ENCODE measurements at places on chromosomes 2 and 18. TPM values are rescaled to one million over a fixed set of nuclear protein-coding genes. Genes with fewer than 3 reads are reported as not detected.

Gene WDSUB1
- 4.4 TPM for total RNA-seq

GRCh38 chr2:151289972-151290866 is 751 bp upstream of the NMI start:
- DNase-seq: no peak
- no peaks in the 10 kb centered on the region for H3K27me3 ChIP-seq

GRCh38 chr2:55054106-55054875 is 4.0 kb upstream of the RTN4 start:
- no peaks in the 10 kb centered on the region for H3K27me3 ChIP-seq
- no peaks in the 10 kb centered on the region for H3K36me3 ChIP-seq
- no peak for DNase-seq
- H3K27ac ChIP-seq: no peak overlapping the region
- peaks cover 39% of the 10 kb centered on the region for H3K4me1 ChIP-seq
- H3K4me3 ChIP-seq: no peak overlapping the region

Gene EVA1A
- total RNA-seq: not detected

DNA sequence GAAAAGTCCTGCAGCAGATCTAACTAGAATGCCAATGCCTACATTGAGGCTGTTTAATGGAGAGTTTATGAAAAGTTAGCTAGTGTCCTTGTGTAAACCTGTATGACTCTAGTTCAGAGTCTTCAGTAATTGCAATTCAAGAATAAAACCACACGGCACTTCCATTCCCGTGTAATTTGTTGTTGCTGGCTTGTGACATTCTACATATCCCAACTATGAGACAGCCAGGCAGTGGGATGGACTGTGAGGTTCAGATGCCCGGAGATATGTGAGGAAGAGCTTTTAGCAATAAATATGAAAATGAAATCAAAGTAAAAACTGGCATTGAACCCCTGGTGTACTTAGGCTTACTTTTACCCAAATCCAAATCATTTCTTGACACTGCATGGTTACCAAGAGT is 263.4 kb downstream of the NEDD4L start:
- no peaks in the 10 kb centered on the region for H3K36me3 ChIP-seq
- no peak for DNase-seq
- no peak overlapping the region for H3K27ac ChIP-seq
- peaks cover 49% of the 10 kb centered on the region for H3K4me1 ChIP-seq
- H3K27me3 ChIP-seq: no peaks in the 10 kb centered on the region

DNA sequence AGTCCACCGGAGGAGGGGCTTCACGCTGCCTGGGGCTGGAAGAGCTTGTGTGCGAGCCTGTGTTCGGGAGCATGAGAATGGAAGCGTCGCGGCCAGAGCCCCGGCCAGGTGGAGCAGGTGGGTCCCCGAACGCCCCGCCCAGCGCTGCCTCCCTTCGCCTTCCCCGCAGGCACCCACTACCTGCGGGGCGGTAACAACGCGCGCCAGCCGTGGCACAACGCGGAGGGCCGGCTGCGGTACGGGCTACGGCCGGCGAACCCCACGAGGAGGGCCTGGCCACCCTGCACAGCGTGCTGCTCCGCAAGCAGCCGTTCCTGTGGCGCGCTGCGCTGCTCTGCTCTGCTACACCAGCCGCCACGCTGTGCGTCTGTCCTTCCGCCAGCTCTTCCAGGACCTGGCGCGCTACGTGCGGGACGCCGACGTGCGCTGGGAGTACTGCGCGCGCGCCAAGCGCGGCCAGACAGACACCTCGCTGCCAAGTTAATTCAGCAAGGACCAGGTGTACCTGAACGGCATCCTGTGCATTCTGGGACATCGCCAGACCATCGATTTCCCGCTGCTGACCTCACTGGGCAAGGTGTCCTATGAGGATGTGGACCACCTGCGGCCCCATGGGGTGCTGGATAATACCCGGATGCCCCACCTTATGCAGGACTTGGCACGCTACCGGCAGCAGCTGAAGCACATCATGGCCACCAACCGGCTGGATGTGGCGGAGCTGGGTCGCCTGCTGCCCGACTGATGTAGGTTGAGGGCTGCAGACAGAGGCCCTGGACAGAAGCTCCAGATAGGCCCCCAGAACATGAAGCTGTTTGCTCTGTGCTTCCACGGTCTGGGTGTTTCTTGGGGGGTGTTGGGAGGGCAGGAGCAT is 200.6 kb downstream of the NAPG start:
- no peak for DNase-seq
- H3K27ac ChIP-seq: no peak overlapping the region
